ENCODE measurements at places on chromosomes 2 and 18.

- DNase-seq = no peak
Measured at GRCh38 chr2:167293172-167293781, 405.0 kb downstream of the XIRP2 start.

GRCh38 chr2:120856421-120856862 lies 120.8 kb downstream of the GLI2 start:
- no peak for DNase-seq

DNA sequence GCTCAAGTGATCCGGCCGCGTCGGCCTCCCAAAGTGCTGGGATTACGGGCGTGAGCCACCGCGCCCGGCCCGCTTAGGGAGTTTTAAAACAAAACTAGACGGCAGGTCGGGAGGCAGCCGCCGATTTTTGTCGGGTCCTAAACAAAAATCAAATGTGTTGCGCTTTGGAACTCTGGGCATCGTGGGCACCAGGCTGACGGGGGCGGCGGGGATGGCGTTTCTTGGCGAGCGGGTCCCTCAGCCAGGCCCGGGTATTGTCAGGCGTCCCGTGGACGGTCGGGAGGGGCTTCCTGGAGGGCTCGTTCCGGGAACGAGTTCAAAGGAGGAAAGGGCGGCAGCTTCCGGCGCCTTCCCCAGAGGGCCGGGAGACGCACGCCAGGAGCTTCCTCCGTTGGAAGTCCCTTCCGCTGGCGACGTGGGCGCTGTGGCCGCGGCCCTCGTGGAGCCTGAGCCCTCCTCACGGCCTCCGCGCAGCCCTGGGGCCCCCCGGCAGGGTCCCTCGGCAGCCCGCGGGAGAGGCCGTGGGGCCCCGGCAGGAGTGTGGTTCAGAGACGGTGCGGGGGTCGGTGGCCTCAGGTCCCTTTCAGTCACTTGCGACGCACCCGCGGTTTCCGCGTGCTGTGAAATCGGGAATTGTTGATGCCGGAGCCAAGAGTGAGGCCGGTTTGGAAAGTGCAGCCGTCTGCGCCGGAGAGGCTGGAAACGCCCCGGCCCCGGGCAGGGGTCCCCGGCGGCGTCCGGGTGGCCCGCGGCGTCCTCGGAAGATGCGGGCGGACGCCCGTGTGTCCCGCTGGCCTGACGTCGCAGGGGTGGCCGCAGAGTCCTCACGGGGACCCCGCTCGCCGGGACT lies 59.3 kb downstream of the EMILIN2 start:
- DNase-seq = no peak

GRCh38 chr2:73210696-73211095 lies 3.3 kb upstream of the SMYD5 start:
- no peak for DNase-seq

GRCh38 chr2:134718817-134719814 lies at the start of gene TMEM163:
TSS of gene TMEM163 (minus strand) at chr2:134719000.
- DNase-seq = no peak

DNA sequence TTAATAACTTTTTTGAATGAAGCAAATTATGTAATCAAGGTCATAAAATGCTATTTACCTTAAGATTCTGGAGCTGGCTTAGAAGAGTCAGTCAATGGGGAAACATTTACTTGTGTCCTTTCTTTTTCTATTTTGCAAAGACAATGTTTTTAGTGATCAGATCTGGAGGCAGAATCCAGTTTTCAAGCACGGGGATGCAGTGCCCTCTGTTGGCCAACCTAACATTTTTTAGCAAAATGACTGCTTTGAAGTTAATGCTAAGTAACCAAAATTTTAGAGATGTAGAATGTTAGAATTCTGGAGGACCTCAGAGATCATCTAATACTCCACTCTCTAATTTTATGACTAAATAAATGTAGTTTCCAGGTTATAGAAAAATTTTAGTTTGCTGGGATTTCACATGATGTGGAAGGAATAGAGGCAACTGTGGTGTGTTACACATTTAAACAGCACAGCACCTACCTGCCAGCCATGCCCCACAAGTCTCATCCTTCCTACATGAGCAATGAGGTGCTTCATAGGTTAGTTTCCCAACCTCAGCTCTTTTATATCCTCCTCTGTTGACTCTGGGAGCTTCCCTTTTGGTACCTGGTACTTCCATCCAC lies 23.6 kb upstream of the SLC9A4 start:
- DNase-seq = peak; percentile 1

DNA sequence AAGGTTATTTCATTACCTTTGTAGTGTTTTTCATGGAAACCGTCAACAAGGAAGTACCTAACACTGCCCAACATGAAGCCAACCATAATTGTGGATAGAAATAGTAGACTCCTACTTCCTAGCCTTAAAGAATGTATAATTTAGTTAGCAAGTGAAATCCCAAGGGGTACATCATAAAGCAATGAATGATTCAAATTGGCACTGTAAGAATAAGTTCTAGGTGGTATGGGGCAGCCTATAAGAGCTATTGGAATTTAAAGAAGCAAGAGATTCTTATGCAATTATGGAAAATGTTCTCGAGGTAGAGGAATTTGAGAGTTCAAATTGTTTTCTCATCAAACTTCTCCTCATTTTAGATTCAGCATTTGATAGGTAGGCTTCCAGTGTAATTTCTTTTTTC lies 157.9 kb downstream of the FMNL2 start:
- no peak for DNase-seq

DNA sequence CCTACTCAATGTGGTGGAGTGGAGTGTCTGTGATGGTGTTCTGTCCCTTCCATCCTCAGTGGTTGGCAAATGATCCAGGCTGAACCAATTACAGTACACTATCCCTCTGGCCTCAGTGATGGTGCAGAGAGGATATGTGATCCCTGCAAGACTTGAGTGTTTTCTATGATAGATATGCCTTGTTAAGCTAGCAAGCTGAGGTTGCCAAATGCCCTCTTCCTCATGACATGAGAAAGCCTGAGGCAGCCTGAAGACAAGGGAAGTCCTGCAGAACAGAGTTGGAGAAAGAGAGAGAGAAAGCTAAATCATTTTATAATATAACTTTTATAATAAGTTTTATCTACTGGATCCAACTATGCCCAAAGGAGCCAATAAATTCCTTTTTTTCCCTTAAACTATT lies 41.6 kb upstream of the GORASP2 start:
- no peak for DNase-seq

DNA sequence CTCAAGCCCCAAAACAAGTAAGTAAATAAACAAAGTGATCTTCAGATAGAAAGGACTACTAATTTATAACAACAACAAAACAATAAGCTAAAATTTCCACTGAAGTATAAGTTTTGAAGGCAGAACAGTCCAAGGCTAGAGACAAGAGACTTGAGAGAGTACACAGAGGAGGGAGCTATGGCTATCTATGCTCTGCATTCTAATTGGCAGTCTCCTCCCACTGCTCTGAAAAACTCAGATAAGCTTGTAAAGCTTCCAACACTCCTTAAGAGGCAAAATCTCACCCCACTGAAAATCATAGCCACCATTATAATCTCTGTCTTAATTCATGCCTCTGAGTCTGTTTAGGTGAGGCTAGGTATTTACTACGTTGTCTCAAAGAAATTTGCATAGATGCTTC lies 714.6 kb upstream of the LRATD1 start:
- no peak for DNase-seq

GRCh38 chr2:39778233-39778632 lies 825 bp downstream of the THUMPD2 start:
- DNase-seq = no peak

DNA sequence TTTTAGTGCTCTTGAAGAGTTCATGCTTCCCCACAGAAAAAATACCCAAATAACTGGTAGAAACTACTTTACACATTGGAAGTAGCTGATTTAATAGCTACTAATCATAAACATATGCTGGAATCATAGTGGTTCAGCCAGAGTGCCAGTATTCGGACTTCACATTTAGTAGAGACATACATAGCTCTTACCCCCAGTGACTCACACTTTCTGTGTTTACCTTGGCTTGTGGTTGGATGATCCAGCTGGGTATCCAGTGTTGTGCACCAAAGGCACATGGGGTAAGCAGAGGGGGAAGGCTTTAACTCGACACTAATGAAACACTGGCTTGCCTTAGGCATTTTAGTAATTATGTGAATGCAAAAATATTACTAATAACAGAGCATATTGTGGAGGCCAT lies 18.1 kb downstream of the ARHGAP28 start:
- DNase-seq = peak; percentile 81

GRCh38 chr2:23311186-23311585 lies 73.8 kb upstream of the KLHL29 start:
- DNase-seq = no peak

DNA sequence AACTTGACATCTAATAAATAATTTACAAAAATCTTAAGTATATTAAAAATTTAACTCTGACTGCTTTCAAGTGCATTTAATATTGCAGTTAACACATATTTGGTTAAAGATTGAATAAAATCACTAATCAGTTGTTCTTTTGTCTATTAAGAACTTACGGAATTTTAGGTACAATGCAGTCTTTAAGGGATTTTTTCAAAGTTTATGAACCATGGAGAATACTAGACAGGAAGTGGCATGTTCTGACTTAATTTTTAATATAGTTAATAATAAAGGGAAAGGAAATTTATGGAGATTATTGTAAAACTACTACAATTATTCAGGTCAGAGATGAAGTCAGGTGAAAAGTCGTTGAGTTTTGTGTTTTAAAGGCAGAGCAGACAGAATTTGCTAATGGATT lies 240.9 kb downstream of the CALCRL start:
- no peak for DNase-seq

GRCh38 chr2:42450136-42450535 lies 43.6 kb downstream of the KCNG3 start:
- no peak for DNase-seq

GRCh38 chr18:48944634-48945033 lies 6.1 kb downstream of the SMAD7 start:
- no peak for DNase-seq

DNA sequence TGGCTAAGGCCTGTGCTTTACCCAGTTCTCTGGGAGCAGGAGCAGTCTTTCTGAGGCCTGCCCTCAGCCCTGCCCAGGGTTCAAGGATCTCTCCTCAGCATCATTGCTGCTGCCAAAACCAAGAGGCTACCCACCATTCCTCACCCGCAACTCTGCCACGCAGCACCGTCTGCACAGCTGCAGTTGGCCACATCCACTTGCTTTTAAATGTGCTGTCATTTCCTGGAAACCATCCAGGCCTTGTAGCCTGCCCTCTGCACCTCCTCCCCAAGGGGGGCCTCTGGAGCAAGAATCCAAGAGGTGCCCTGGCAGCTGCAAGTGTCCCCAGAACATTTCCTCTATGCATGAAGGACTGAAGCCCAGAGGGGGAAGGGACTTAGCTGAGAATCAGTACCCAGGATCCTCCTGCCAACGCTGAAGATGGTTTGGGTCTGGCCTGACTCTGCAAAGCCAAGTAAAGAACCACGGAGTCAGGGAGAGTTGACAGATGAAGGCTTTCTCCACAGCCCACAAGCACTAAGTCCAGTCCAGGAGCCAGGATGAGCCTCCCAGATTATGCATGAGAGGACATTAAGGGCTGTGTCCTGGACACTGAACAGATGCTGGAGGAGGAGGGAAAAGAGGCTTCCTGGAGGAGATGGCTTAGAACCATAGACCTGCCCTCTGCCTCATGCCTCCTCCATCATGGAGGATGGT lies 14.9 kb downstream of the EMX1 start:
- no peak for DNase-seq

- DNase-seq = no peak
Measured at GRCh38 chr18:70822117-70822516, 533.3 kb downstream of the SOCS6 start.

All from AG09309 (cell line).